ENCODE measurements at places on chromosomes 4 and X.
A peak's percentile ranks its signal among the peaks of the same experiment; 100 is the strongest.

DNA sequence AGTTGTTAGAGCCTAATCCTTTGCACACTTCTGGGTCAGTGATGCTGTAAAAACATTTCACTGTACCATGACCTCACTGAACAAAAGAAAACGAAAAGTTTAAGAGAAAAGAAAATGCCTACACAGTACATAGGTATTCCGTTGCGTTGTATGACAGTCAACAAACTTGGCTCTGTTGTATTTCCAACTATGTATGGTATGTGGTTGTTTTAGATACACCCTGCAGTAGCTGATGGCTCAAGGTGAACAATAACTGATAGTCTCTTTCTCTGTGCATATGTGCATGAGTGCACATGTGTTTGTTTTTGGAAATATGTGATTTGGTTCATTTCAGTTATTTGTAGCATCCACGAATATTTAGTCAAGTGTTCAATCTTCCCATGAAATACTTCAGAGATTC, 176.0 kb downstream of the BMPR1B start:
- H3K36me3 ChIP-seq: no peaks in the 10 kb centered on the region
- peaks cover 7% of the 10 kb centered on the region for H3K4me1 ChIP-seq
- H3K4me3 ChIP-seq: no peak overlapping the region

DNA sequence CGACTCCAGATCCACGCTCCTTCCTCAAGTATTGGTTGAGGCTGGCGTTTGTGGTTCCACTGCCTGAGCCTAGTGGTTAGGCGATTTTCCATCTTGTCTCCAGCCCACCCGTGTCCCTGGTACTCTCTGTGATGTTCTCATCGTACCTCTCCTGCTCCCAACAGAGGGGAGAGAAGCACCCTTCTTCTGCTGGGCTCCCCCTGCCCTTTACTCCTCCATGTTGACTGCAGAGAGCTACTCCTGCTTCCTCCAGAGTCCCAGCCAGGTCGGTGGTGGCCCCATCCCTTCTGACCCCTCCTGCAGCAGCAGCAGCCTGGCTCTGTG, 164.0 kb upstream of the BCOR start:
- H3K27me3 ChIP-seq: no peaks in the 10 kb centered on the region
- peaks cover 3% of the 10 kb centered on the region for H3K4me1 ChIP-seq
- H3K36me3 ChIP-seq: no peaks in the 10 kb centered on the region
- H3K27ac ChIP-seq: no peak overlapping the region
- no peak overlapping the region for H3K4me3 ChIP-seq
- DNase-seq: no peak

DNA sequence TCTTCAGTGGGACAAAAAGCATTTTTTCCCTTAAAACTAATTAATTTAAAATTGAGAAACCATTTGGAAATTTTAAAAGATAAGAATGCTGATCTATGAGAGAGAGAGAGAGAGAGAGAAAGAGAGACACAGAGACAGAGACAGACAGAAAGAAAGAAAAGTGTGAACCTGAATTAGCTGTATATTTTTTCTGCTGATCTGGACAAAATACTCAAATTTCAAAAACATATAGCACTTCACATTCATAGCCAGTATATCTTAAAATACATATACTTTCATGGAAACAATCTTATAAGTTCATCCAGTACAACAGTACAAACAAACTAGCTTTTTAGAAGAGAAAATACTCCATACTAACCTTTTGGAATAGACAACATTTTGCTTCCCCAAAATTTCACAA, 18.4 kb downstream of the ENOX2 start:
- peaks cover 2% of the 10 kb centered on the region for H3K4me1 ChIP-seq
- no peak overlapping the region for H3K4me3 ChIP-seq
- no peak for DNase-seq
- no peak overlapping the region for H3K27ac ChIP-seq
- no peaks in the 10 kb centered on the region for H3K36me3 ChIP-seq

GRCh38 chr4:15201782-15202181, 199.5 kb downstream of the CPEB2 start:
- no peaks in the 10 kb centered on the region for H3K4me1 ChIP-seq
- no peak for DNase-seq
- H3K36me3 ChIP-seq: no peaks in the 10 kb centered on the region

- DNase-seq: peak; percentile 21
- no peak overlapping the region for H3K27ac ChIP-seq
- H3K4me3 ChIP-seq: no peak overlapping the region
- no peaks in the 10 kb centered on the region for H3K27me3 ChIP-seq
- no peaks in the 10 kb centered on the region for H3K4me1 ChIP-seq
Measured at GRCh38 chrX:145405012-145405411, 157.7 kb downstream of the SPANXN1 start.

DNA sequence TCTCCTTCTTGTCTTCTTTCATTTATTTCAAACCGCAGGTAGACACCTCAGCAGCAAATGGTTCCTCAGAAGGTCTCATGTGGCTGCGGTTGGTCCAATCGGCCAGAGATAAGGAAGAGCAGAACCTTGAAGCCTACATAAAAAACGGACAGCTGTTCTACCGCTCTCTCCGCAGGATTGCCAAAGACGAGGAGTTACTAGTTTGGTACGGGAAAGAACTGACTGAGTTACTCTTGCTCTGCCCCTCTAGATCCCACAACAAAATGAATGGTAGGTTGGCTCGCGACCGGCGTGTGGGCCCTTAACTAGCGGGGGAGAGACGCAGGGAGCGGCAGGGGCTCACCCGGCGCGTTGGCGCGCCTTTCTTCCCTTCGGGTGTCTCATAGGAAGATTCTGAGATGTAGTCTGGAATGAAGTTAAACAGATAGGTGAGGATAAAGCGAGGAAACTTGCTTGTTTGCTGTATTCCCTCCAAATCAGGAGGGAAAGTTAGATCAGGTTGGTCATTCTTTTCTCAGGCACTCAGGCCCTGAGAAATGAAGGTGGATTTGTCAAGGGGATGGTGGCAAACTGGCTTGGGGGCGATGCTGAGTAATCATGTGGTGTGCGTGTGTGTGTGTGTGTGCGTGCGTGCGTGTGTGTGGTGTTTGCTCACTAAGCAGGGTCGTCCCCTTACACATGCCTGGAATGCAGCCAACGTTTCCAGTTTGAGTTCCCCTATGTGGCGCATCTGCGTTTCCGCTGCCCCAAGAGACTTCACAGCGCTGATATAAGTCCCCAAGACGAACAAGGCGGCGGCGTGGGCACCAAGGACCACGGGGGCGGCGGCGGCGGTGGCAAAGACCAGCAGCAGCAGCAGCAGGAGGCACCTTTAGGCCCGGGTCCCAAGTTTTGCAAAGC, 4.2 kb downstream of the PRDM8 start:
- H3K36me3 ChIP-seq: no peaks in the 10 kb centered on the region
- peaks cover 25% of the 10 kb centered on the region for H3K27me3 ChIP-seq
- no peak overlapping the region for H3K27ac ChIP-seq
- peaks cover 8% of the 10 kb centered on the region for H3K4me1 ChIP-seq
- no peak for DNase-seq
- H3K4me3 ChIP-seq: peak overlapping the region; percentile 26

DNA sequence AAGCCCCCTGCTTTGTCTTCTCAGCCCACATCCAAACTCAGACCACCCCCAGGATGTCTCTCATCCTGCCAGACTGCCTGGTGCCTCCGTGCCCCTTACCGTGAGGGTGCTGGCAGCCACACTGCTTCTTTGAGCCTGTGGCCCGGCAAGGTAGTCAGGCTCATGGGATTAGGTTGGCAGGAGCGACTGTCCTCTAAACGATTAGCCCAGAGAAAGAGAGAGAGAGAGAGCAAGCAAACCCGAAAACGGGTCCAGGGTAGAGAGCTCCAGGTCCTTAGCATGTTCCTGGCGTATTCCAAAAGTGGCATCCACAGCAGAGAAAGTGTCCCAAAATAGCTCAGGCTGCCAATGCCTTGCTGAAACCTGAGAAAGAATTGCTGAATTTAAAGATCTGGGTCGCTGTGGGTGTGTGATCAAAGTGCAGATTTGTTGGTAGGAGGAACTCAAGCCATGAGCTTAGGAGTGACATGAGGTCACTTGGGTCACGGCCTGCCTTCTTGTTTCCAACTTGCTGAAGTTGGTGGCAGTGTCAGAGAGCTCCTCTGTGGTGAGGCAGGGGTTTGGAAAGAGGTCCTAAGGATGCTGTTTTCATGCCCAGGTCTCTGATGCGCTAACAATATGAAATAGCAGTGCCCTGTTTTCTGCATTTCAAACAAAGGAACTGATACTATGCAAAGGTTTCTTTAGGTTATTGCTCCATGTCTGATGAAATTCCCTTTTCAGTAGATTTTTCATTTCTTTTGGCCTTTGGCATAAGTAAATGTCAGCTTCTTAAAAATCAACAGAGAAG, 81.6 kb downstream of the RTL9 start:
- H3K27me3 ChIP-seq: no peaks in the 10 kb centered on the region
- DNase-seq: no peak
- no peak overlapping the region for H3K27ac ChIP-seq
- no peak overlapping the region for H3K4me3 ChIP-seq
- no peaks in the 10 kb centered on the region for H3K36me3 ChIP-seq

GRCh38 chr4:113148925-113149324, 99.5 kb downstream of the ANK2 start:
- H3K27me3 ChIP-seq: no peaks in the 10 kb centered on the region
- peaks cover 16% of the 10 kb centered on the region for H3K4me1 ChIP-seq
- no peak overlapping the region for H3K27ac ChIP-seq
- peaks cover 1% of the 10 kb centered on the region for H3K36me3 ChIP-seq
- no peak overlapping the region for H3K4me3 ChIP-seq

GRCh38 chrX:133530960-133531359, 115.7 kb upstream of the GPC4 start:
- H3K27ac ChIP-seq: no peak overlapping the region
- no peak for DNase-seq
- H3K4me1 ChIP-seq: no peaks in the 10 kb centered on the region
- no peak overlapping the region for H3K4me3 ChIP-seq
- no peaks in the 10 kb centered on the region for H3K27me3 ChIP-seq

GRCh38 chr4:145553375-145553774, 65.8 kb upstream of the MMAA start:
- H3K4me1 ChIP-seq: no peaks in the 10 kb centered on the region
- H3K36me3 ChIP-seq: peaks cover 97% of the 10 kb centered on the region
- H3K27ac ChIP-seq: no peak overlapping the region
- H3K4me3 ChIP-seq: no peak overlapping the region

- no peak overlapping the region for H3K4me3 ChIP-seq
- H3K27me3 ChIP-seq: no peaks in the 10 kb centered on the region
- H3K27ac ChIP-seq: no peak overlapping the region
- no peaks in the 10 kb centered on the region for H3K4me1 ChIP-seq
- H3K36me3 ChIP-seq: no peaks in the 10 kb centered on the region
- DNase-seq: no peak
Measured at GRCh38 chr4:140122891-140123290, 31.1 kb downstream of the MAML3 start.

GRCh38 chr4:2790583-2791517, 2.0 kb upstream of the SH3BP2 start:
- H3K27me3 ChIP-seq: peaks cover 16% of the 10 kb centered on the region
- H3K27ac ChIP-seq: no peak overlapping the region
- no peak for DNase-seq
- H3K4me3 ChIP-seq: no peak overlapping the region

DNA sequence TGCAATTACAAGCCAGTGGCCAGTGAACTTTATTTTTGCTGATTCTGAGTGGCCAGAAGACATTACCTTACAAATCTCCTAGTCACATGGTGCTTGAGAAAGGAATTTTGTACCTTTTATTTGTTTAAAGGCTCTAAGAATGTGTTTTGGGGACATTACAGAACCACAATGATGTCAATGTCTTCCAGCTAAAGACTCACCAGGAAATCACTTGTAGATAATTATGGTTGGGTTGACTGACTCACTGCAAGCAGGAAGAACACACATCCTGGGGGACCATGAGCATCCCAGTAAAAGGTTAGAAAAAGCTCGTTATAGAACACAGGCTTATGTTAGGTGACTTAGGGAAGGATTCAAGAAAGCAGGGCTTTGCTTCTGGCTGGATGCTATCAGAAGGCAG, 119.4 kb upstream of the FAM9B start:
- H3K4me1 ChIP-seq: peaks cover under 1% of the 10 kb centered on the region
- no peak overlapping the region for H3K4me3 ChIP-seq
- H3K36me3 ChIP-seq: no peaks in the 10 kb centered on the region
- H3K27me3 ChIP-seq: no peaks in the 10 kb centered on the region
- H3K27ac ChIP-seq: no peak overlapping the region
- DNase-seq: no peak

- no peaks in the 10 kb centered on the region for H3K4me1 ChIP-seq
- H3K27ac ChIP-seq: no peak overlapping the region
- H3K36me3 ChIP-seq: no peaks in the 10 kb centered on the region
- H3K4me3 ChIP-seq: no peak overlapping the region
- DNase-seq: no peak
Measured at GRCh38 chr4:116215622-116216021, 869.8 kb downstream of the TRAM1L1 start.

GRCh38 chrX:97416461-97416860, 532.8 kb downstream of the RPA4 start:
- no peaks in the 10 kb centered on the region for H3K4me1 ChIP-seq
- no peaks in the 10 kb centered on the region for H3K27me3 ChIP-seq
- H3K36me3 ChIP-seq: no peaks in the 10 kb centered on the region
- no peak for DNase-seq
- H3K4me3 ChIP-seq: no peak overlapping the region

DNA sequence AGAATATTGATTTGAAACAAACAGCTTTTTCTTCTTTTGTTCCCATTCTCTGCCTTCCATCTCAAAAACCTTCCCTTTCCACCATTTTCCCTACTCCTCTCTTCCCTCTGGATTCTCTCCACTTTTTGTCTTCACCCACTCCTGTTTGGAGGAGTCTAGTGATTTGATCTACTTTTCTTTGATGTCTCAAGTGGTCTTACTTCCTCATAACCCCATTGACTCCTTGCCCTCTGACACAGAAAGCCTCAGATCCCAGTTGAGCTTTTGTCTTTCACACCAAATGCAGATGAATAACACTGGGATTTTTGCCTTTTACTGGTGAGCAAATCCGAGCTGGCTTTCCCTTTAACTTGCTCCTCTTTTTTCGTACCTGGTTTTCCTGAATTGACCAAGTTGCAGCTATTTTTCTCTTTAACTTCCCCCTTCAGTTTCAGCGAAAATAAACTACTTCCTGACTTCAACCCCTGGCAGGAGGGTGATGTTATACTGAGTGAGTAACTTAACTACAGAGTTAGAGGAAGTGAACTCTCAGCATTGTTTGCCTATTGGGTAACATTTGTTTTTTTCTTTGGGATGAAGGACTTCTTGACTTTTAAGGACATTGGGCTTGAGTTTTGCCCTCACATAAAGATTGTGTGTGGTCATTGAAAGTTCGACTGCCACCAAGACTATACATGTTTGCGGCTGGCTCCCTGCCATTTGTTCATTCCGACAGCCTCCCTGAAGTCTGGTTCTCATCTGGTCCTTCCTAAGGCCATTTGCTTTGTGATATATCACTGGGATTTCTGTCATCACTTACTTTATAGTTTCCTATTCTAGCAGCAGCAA, 392.8 kb upstream of the NR3C2 start:
- H3K27ac ChIP-seq: no peak overlapping the region
- no peak overlapping the region for H3K4me3 ChIP-seq
- DNase-seq: no peak
- H3K36me3 ChIP-seq: no peaks in the 10 kb centered on the region
- no peaks in the 10 kb centered on the region for H3K27me3 ChIP-seq
- no peaks in the 10 kb centered on the region for H3K4me1 ChIP-seq

- H3K4me3 ChIP-seq: no peak overlapping the region
- peaks cover 3% of the 10 kb centered on the region for H3K36me3 ChIP-seq
- DNase-seq: no peak
- no peaks in the 10 kb centered on the region for H3K4me1 ChIP-seq
Measured at GRCh38 chr4:39544580-39545315, 17.5 kb upstream of the UGDH start.

GRCh38 chrX:9665113-9665512, 100.5 kb downstream of the GPR143 start:
- H3K36me3 ChIP-seq: peaks cover 6% of the 10 kb centered on the region
- H3K27ac ChIP-seq: no peak overlapping the region
- peaks cover 6% of the 10 kb centered on the region for H3K4me1 ChIP-seq
- H3K4me3 ChIP-seq: no peak overlapping the region

Data from neuronal stem cell (in vitro differentiated cells).